Vagina (tissue), 2 donors: ENCODE measurements at places on chromosomes 5 and 9. TPM values are rescaled to one million over a fixed set of nuclear protein-coding genes. Genes with fewer than 3 reads are reported as not detected.
A peak's percentile ranks its signal among the peaks of the same experiment; 100 is the strongest.

GRCh38 chr5:39533749-39534148 is 109.0 kb upstream of the DAB2 start:
- no peaks in the 10 kb centered on the region for H3K4me1 ChIP-seq
- no peak overlapping the region for H3K4me3 ChIP-seq
- no peaks in the 10 kb centered on the region for H3K27me3 ChIP-seq
- DNase-seq: no peak
- no peaks in the 10 kb centered on the region for H3K36me3 ChIP-seq

- no peak overlapping the region for H3K27ac ChIP-seq
- H3K36me3 ChIP-seq: no peaks in the 10 kb centered on the region
- H3K27me3 ChIP-seq: no peaks in the 10 kb centered on the region
- no peaks in the 10 kb centered on the region for H3K4me1 ChIP-seq
- DNase-seq: no peak
Observed at GRCh38 chr5:132020568-132021339, 9.3 kb upstream of the ACSL6 start.

DNA sequence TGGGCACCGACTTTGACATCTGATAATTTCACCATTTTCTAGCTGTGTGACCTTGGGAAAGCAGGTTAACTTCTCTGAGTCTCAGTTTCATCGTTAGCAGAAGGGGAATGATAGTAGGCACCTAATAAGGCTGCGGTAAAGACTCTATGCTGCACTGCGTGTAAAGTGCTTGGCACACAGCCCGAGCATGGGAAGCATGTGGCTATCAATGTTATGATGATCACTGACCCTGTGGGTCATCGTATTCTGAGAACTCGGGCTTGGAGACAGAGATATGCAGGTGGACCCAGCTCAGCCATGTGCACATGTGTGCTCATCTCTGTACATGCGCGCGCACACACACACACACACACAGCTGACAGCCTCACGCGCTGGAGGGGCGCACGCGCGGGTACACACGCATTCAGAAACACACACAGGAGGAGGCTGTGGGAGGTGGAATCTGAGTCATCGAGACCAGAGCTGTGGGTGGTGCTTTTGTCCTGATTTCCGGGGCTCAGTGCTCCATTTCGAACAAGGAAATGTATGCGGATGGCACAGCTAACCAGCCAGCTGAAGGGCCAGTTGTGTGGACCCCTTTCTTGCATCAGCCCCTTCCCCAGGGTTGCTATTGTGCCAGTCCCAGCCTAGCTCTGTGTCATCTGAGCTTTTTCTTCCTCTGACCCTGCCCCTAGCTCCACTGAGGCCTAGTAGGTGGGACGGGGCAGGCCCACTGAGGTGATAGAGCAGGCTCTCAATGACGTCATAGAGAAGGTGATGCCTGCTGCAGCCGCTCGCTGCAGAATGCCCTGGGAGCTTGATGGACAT is 11.1 kb upstream of the ARAP3 start:
- no peaks in the 10 kb centered on the region for H3K36me3 ChIP-seq
- no peaks in the 10 kb centered on the region for H3K27me3 ChIP-seq
- H3K4me3 ChIP-seq: no peak overlapping the region
- H3K27ac ChIP-seq: no peak overlapping the region

DNA sequence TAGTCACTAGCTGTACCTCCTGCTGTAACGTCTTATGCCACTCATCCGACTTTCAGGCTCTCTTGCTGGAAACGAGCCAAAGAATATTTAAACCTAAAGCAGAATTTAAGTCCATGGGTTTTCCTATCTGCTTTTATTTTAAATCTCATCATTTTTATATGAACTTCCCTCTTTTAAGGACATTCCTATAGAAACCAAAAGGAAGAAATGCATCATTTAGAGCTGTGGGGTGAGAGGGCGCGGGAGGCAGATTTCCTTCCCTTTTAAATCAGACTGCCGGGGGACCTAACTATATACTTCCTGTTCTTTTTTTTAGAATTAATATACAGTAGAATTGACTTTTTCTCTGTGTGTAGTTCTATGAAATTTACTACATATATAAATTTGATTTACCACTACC is 468.8 kb downstream of the BNC2 start:
- DNase-seq: no peak
- no peaks in the 10 kb centered on the region for H3K27me3 ChIP-seq
- H3K4me3 ChIP-seq: no peak overlapping the region
- H3K36me3 ChIP-seq: no peaks in the 10 kb centered on the region

- DNase-seq: no peak
- no peak overlapping the region for H3K4me3 ChIP-seq
- H3K4me1 ChIP-seq: peaks cover 45% of the 10 kb centered on the region
- no peaks in the 10 kb centered on the region for H3K27me3 ChIP-seq
Observed at GRCh38 chr5:87277279-87277835, 9.7 kb downstream of the RASA1 start.

- peak; percentile 88 for DNase-seq
- no peak overlapping the region for H3K27ac ChIP-seq
- peaks cover 8% of the 10 kb centered on the region for H3K4me1 ChIP-seq
- H3K4me3 ChIP-seq: no peak overlapping the region
- H3K36me3 ChIP-seq: no peaks in the 10 kb centered on the region
Observed at GRCh38 chr5:133712562-133712961, 100.2 kb upstream of the FSTL4 start.

Gene PCDHGA1
- total RNA-seq: not detected

Gene IL4
- not detected for total RNA-seq

Gene SLC6A19
- total RNA-seq: not detected

Gene SLC31A2
- 11.5 TPM for total RNA-seq

Gene NOL8
- 35.6 TPM for total RNA-seq
